ENCODE measurements at places on chromosomes 11 and 22. TPM values are rescaled to one million over a fixed set of nuclear protein-coding genes. Genes with fewer than 3 reads are reported as not detected.

FOLR2 gene
- polyA plus RNA-seq: 26.0 TPM

TTLL12 gene
- 14.3 TPM for polyA plus RNA-seq

TRIOBP gene
- polyA plus RNA-seq: 36.3 TPM

ROM1 gene
- 2.0 TPM for polyA plus RNA-seq

ZP1 gene
- 0.10 TPM for polyA plus RNA-seq

ASPHD2 gene
- polyA plus RNA-seq: 1.1 TPM

C11orf91 gene
- not detected for polyA plus RNA-seq

VPS37C gene
- polyA plus RNA-seq: 16.7 TPM

ALX4 gene
- 3.1 TPM for polyA plus RNA-seq

P2RY6 gene
- 2.1 TPM for polyA plus RNA-seq

CCDC86 gene
- 18.5 TPM for polyA plus RNA-seq

GRCh38 chr11:103633068-103633788, 403.2 kb upstream of the DDI1 start:
- no peak for DNase-seq

DNA sequence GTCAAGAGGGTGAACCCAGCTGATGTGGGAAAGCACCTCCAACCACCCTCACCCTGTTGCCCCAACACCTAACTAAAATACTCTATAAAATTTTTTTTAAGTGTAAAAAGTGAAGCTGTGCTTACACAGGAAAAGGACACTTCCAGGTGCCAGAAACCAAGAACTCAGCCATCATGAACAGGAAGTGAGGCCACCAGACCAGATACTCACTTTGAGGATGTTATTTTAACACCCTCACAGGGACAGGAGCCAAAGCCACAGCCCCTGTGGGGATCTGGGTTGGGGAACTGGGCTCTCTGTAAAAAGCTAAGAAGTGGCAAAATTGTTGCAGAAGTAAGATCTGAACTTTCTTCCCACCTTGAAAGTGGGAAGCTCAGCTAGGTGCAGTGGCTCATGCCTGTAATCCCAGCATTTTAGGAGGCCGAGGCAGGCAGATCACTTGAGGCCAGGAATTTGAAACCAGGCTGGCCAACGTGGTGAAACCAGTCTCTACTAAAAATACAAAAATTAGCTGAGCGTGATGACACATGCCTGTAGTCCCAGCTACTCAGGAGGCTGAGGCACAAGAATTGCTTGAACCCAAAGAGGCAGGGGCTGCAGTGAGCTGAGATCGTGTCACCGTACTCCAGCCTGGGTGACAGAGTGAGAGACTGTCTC, 3.8 kb downstream of the RSPH14 start:
- no peak for DNase-seq

DNA sequence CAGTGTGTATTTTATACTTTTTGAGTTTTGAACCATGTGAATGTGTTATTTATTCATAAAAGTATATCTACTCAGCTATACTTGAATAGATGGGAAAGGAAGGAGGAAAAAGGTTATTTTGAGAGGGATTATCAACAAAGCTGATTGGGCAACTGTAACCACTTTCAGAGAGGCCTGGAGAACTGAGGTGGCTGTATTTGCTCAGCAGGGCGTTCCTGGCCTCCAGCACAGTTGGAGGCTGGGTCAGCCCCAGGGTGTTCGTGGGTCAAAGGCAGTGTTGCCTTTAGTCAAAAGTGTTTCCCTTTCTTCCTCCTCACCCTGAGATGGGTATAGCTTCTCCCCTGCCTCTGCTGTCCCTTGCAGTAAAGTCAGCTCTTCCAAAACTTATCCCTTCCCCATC, 26.7 kb downstream of the ASCC2 start:
- no peak for DNase-seq

DNA sequence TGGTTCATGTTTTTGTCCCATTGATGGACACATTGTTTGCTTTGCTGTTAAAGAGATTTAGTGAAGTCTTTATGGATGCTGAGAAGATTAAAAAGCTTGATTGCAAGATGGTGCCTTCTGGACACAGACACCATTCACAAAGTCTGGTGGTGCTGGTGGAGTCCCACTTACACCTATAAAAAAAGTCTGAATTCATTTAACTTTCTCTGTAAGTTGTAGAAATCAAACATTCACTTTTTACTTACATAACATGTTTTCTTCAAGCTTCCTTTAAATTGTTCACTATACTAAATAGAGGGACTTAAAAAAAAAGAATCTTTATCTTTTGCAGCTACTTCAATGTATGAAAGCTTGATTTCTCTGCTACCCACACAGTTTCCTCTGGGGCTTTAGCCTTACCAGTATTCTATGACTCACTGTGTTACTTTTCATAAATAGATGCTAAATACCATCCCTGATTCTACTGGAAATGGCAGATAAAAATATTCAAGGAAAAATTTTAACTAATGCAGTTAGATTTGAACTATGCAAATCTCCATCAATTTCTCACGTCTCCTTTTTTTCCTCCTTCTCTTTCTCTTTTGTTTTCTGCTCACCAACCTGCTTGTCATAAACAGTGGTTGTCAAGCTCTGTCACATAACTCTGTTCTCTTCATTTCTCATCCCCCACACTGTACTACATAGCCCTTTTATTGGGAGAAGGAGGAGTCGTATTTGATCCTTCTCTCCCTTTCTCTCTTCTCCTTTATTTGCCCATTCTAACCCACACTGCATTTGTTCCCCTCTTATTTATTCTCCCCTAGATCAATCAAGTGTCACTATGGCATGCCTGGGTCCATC, 89.7 kb downstream of the FAM76B start:
- DNase-seq: no peak

DNA sequence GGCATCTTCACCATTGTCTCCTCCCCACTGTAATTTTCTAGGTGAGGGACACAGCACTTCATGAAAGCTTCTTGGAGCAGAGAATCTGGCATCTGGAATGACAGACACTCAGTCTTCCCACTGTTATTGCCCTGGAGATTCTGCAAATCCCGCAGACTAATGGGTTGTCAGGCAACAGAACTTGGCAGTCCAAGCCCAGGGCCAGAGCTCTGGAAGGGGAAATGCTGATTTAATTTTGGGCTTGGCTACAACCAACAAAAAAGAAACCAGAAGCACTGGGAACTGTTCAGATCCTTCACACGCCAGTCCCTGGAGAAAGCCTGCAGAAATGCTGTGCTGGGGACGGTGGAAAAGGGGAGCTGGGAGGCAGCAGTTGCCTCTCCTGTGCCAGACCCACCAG, 71.5 kb upstream of the BID start:
- peak; percentile 85 for DNase-seq

GRCh38 chr11:87193756-87194470, 156.2 kb downstream of the TMEM135 start:
- no peak for DNase-seq

- DNase-seq: no peak
Observed at GRCh38 chr11:72423840-72424239, 10.5 kb downstream of the CLPB start.

- DNase-seq: no peak
Observed at GRCh38 chr11:72981080-72981479, 161.0 kb downstream of the FCHSD2 start.

DNA sequence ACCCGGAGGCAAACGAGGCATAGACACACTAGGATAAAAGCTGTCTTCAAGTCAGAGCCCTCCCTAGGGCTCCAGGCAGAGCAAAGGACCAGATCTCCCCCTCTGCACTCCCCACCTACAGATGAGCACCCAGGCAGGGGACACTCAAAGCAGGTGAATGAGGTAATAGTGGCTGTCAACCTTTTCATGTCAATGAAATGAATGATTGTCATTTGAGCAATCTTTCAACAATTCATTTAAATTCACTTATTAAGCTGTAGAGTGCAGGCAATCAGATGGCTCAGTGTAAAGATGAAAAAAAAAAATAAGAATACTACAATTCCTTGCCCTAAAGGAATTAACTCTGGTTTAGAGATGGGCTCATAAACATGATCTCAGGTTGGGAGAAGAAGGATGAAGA, 427.8 kb upstream of the ISX start:
- DNase-seq: no peak

GRCh38 chr11:131663405-131664200, 293.2 kb downstream of the NTM start:
- no peak for DNase-seq

- no peak for DNase-seq
Observed at GRCh38 chr11:128294001-128294670, 293.2 kb downstream of the ETS1 start.

- peak; percentile 86 for DNase-seq
Observed at GRCh38 chr22:29031227-29032011, 30.2 kb downstream of the C22orf31 start.

DNA sequence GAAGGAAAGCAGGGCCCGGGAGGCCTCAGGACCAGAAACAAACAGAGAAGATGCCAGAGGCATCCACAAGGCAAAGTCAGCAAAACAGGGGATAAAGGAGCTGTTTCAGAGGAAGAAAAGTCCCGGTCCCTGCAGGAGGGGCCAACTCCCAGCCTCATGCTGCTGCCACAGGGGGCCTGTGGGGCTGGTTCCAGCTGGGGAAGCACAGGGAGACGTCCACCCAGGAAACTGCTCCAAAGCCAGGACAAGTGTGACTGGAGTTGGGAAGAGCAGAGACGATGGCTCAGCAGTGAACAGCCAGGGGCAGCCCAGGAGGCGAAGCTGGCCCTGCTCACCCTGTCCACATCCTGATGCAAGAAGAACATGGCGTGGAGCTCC, 454.4 kb downstream of the BRD1 start:
- DNase-seq: no peak

- no peak for DNase-seq
Observed at GRCh38 chr11:117064275-117064674, 34.0 kb downstream of the SIK3 start.

DNA sequence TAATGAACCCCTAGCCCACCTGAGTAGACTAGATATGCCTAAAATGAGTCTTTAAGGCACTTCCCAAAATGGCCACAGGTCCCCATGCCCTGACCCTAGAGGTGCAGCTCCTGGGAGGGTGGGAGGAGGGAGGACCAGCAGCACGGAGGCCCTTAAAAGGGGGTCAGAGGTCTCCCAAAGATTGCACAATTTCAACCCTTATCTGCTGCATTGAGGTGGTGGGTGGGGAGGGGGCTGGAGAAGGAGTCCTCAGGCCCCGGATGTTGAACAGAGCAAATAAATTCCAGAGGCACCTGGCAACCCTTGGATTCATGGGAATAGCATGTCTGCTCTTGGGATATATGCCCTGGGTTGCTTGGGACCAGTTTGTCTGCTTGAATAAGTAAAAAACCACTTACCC, 57.6 kb downstream of the NAV2 start:
- no peak for DNase-seq

- no peak for DNase-seq
Observed at GRCh38 chr11:116333001-116333535, 439.7 kb downstream of the BUD13 start.

GRCh38 chr22:35769974-35770373, 52.3 kb downstream of the APOL5 start:
- no peak for DNase-seq

DNA sequence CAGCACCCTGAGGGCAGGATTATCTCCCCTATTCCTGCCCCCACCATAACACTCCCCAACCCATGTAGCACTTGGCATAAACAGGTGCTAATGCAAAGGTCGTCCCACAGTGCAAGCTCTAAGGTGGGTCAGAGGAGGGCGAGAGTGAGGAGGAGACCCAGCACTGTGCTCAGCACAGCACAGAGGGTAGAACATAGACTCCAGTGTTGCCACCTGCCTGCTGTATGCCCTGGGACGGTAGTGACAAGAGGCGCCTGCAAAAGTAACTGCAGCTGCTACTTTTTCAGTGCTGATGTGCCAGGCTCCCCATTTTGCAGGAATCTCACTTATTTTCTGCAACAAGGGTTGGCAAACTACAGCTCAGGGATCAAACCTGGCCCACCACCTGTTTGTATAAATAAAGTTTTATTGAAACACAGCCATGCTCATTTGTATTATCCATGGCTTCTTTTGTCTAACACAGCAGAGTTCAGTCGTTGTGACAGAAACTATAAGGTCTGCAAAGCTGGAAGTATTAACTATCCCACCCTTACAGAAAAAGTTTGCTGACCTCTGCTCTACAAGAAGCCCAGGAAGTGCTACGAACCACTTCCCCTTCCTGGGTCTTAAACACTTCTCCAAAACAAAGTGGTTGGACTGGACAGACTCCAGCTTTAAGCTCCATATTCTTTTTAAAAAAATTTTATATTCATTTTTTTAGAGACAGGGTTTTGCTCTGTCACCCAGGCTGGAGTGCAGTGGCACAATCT, 16.9 kb upstream of the CDC42BPG start:
- no peak for DNase-seq

DNA sequence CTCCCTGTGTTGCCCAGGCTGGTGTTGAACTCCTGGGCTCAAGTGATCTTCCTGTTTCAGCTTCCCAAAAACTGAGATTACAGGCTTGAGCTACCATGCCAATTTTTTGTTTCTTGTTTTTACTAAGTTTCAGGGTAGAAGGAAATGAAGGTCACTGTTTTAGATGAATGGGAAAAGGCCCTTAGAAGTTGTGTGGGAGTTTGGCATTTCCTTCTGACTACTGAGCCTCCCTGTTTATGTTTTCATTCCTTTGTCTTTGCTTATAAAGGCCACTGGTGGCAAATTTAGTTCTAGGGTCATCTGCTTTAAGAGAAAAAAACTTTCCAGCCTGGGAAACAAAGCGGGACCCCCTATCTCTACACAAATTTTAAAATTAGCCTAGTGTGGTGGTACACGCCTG, 22.1 kb downstream of the SRPRA start:
- no peak for DNase-seq

- DNase-seq: no peak
Observed at GRCh38 chr11:128165572-128165971, 421.8 kb downstream of the ETS1 start.

DNA sequence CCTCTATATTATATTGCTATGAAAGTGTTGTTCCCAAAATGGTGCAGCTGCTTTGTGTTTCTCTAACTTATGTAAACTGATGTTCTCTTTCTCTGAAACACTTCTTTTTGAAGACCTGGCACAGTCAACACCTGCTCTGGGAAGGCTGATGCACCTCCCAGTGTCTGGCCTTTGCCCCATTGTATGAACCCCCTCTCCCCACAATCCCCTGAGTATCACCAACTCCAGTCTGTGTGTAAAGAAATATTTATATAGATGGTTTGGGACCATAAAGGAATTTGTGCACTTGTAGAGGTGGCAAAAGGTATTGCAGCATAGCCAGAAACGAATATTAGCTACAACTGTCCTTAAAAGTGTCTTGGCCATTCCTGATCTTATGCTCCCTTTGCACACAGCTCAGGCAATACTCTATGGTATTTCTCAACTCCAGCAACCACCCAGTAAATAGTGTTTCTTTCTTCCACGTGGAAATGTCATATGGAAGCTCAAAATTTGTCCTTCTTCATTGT, 365.2 kb upstream of the DDI1 start:
- no peak for DNase-seq

GRCh38 chr11:75481922-75482606, 43.7 kb downstream of the GDPD5 start:
- DNase-seq: no peak

- peak; percentile 19 for DNase-seq
Observed at GRCh38 chr22:36862251-36863242, 1.7 kb downstream of the NCF4 start.

- DNase-seq: no peak
Observed at GRCh38 chr22:47376901-47377505, 614.6 kb downstream of the TBC1D22A start.

- DNase-seq: no peak
Observed at GRCh38 chr11:16859651-16860050, 121.2 kb downstream of the C11orf58 start.

GRCh38 chr11:94649964-94650623, 82.9 kb downstream of the PIWIL4 start:
- no peak for DNase-seq

All from muscle of back (tissue), 13 donors.